ENCODE measurements at places on chromosomes 7 and 10. TPM values are rescaled to one million over a fixed set of nuclear protein-coding genes. Genes with fewer than 3 reads are reported as not detected.

- no peak overlapping the region for H3K4me3 ChIP-seq
- no peaks in the 10 kb centered on the region for H3K4me1 ChIP-seq
- no peaks in the 10 kb centered on the region for H3K27me3 ChIP-seq
- DNase-seq = no peak
Observed at GRCh38 chr7:115933471-115933870, 97.1 kb downstream of the TFEC start.

DNA sequence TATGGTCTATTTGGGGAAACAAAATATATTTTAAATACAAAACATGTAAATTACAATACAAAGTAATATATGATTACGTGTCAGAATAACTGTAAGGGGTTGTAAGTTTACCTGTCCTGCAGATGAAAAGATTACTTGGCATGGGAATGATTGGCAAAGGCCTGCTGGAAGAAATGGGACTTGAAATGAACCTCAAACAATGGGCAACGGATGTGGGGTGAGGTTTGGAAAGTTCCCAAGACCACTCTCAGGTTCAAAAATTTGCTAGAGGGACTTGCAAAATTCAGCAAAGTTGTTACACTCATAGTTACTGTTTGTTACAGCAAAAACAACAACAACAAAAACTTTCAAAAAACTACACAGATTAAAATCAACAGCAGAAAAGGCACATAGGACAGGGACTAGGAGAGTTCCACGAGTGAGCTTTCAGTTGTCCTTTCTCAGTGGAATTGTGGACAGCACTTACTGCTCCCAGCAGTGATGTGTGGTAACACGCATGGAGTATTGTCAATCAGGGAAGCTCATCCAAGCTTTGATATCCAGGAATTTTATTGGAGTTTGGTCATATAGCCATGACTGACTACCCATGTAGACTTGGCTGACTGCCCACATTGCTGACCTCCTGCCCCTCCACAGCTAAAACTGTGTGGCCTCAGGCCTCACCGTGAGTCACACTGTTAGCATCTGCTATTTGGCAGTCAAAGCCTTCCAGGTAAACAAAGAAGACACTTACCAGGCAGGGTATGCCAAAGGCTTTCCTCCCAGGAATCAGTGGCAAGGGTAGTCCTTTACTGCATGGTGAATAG lies 43.8 kb downstream of the EXOC6 start:
- H3K27me3 ChIP-seq = no peaks in the 10 kb centered on the region
- H3K36me3 ChIP-seq = peaks cover 7% of the 10 kb centered on the region

GRCh38 chr7:105917659-105918058 lies 41.3 kb upstream of the ATXN7L1 start:
- no peak overlapping the region for H3K4me3 ChIP-seq
- H3K36me3 ChIP-seq = no peaks in the 10 kb centered on the region
- H3K27me3 ChIP-seq = no peaks in the 10 kb centered on the region
- no peaks in the 10 kb centered on the region for H3K4me1 ChIP-seq
- no peak overlapping the region for H3K27ac ChIP-seq

GRCh38 chr7:1715671-1716074 lies 45.6 kb downstream of the ELFN1 start:
- peaks cover 8% of the 10 kb centered on the region for H3K36me3 ChIP-seq
- peaks cover 89% of the 10 kb centered on the region for H3K27me3 ChIP-seq
- no peak overlapping the region for H3K27ac ChIP-seq
- no peak for DNase-seq
- H3K4me1 ChIP-seq = peaks cover 22% of the 10 kb centered on the region
- H3K4me3 ChIP-seq = no peak overlapping the region

DNA sequence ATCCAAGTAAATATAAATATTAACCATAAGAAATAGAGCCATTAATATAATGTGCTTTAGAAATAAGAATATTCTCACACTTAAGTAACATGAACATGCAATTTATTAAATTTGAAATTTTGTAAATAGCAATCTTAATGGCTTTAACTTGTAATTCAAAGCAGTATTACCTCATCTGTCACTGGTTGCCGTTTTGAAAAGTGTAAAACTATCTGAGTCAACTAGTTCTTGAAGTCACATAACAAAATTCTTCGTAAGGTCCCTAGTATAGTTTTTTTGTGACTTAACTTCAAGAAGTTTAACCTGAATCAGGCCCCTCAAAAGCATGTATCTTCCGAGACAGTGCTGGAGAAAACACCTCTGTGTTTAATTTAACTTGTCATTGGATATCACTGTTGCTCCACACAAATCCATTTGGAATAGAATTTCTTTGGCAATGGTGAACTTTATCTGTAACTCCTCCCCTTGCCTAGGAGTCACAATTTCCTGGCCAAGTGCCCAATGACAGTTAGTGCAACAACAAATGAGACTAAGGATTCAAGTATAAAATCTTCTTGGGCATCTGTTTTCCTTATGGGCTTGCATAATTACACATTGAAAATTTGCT lies 47.1 kb downstream of the NT5C2 start:
- H3K27ac ChIP-seq = no peak overlapping the region
- no peak overlapping the region for H3K4me3 ChIP-seq
- H3K27me3 ChIP-seq = no peaks in the 10 kb centered on the region
- peak; percentile 37 for DNase-seq
- H3K4me1 ChIP-seq = peaks cover 17% of the 10 kb centered on the region
- H3K36me3 ChIP-seq = peaks cover 28% of the 10 kb centered on the region

DNA sequence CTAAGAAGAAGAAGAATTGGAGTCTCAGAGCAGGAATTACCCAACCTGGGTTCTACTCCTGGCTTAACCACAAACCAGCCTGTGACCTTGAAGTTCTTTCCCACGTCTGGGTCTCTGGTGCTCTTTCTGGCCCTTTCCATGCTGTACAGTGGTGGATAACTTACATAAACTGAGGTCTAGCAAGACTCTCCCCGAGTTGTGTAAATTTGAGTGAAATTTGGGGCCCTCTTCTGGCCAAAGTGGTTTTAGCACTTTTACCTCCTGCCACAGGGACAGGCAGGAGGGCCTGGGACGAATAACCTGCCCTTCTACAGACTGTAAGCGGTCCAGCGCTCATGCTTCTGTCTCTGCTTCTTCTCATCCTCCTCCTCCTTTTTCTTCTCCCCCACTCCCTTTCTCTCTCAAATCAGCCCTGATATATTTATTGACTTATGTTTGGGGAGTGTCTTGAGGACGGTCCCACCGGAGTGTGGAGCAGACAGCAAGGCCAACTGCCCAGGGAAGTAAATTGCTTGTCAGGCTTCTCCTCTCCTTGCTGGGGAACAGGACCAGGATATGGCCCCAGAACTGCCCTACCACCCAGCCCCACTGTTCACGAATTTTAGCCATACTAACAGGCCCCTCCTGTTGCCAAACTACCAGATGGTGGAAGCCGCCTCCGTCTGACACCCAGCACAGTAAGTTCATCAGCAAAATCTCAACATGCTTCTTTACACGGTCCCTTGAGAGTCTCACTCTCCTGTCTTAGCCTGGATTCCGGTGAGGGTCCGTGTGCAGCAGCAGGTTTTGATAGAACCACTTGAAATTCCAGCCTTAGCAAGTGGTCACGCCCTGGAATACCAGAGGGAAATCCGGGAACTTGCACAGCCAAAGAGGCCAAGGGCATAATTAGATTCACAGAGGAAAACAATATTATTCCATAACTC lies 4.0 kb upstream of the SH3PXD2A start:
- no peak overlapping the region for H3K27ac ChIP-seq
- H3K4me1 ChIP-seq = peaks cover 3% of the 10 kb centered on the region
- H3K4me3 ChIP-seq = no peak overlapping the region
- DNase-seq = peak; percentile 58

DNA sequence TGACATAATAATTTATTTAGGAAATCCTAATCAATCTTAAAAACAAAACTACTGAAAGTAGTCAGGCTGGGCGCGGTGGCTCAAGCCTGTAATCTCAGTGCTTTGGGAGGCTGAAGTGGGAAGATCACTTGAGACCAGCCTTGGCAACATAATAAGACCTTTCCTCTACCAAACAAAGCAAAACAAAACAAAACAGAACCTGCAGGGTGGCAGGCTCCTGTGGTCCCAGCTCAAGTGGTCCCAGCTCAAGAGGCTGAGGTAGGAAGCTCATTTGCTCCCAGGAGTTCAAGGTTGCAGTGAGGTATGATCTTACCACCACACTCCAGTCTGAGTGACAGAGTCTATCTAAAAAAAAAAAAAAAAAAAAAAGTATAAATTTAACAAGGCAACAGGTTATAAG lies 748.0 kb downstream of the CNTNAP2 start:
- no peak for DNase-seq
- H3K27ac ChIP-seq = no peak overlapping the region
- no peak overlapping the region for H3K4me3 ChIP-seq
- H3K4me1 ChIP-seq = no peaks in the 10 kb centered on the region
- H3K27me3 ChIP-seq = no peaks in the 10 kb centered on the region
- no peaks in the 10 kb centered on the region for H3K36me3 ChIP-seq

GRCh38 chr7:123754271-123754871 lies 5.6 kb upstream of the WASL start:
- no peaks in the 10 kb centered on the region for H3K27me3 ChIP-seq
- H3K4me1 ChIP-seq = peaks cover 48% of the 10 kb centered on the region
- peak overlapping the region; percentile 25 for H3K27ac ChIP-seq
- no peak overlapping the region for H3K4me3 ChIP-seq

- no peaks in the 10 kb centered on the region for H3K27me3 ChIP-seq
- H3K27ac ChIP-seq = no peak overlapping the region
- no peaks in the 10 kb centered on the region for H3K36me3 ChIP-seq
- no peak overlapping the region for H3K4me3 ChIP-seq
- DNase-seq = no peak
Observed at GRCh38 chr7:148091882-148092281, 498.7 kb upstream of the C7orf33 start.

DNA sequence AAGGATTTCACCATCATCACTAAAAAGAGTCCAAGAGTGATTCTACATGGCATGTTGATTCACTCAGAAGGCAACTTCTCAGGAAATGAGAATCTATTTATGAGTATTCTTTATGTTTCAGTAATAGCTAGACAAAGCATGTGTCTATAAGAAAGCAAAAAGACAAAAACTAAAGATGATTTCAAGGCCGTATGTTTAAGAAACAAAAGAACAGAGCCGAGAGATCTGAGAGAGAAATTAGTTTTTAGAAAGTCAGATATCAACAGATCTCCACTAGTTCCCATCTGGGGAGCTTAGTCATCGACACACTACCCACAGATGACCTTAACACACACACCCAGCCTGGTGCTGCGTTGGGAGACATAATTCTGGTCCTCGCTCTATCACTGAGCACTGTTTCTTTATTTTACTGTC lies 21.0 kb downstream of the PIP4K2A start:
- peaks cover 23% of the 10 kb centered on the region for H3K4me1 ChIP-seq
- H3K36me3 ChIP-seq = no peaks in the 10 kb centered on the region
- H3K27me3 ChIP-seq = no peaks in the 10 kb centered on the region
- DNase-seq = no peak
- H3K4me3 ChIP-seq = no peak overlapping the region

GRCh38 chr7:28276298-28276697 lies 95.7 kb upstream of the JAZF1 start:
- no peak for DNase-seq
- no peaks in the 10 kb centered on the region for H3K27me3 ChIP-seq

DNA sequence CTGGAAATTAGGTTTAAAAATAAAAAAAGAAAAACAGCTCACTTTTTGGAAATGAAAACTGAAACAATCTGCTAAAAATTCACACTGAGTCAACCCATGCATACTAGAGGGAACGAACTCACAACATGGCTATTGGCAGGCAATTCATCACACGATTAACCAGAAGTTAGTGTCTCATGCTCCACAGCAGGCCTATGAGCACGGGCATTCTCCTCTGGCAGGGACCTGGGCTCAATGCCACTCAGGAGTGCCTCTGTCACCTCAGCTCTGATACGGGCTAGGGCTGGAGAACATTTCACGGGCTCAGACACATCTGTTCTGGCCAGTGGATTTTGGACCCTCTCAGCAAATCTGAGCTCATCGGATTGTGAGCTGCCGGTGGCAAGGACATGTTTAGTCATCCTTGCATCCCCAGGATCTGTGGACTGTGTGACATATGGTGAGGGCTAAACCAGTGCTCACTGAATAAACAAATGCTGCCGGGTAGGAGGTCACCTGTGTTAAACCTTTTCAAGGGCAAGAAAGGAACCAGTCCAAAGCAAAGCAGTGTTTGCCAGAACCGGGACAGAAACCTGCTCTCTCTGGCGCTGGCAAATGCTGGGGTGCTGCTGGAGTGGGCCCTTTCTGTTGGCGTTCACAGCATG lies 40.1 kb downstream of the POLR3A start:
- peaks cover 55% of the 10 kb centered on the region for H3K36me3 ChIP-seq
- DNase-seq = no peak
- no peak overlapping the region for H3K4me3 ChIP-seq

- H3K27me3 ChIP-seq = no peaks in the 10 kb centered on the region
- DNase-seq = no peak
- no peak overlapping the region for H3K27ac ChIP-seq
- no peaks in the 10 kb centered on the region for H3K36me3 ChIP-seq
- no peaks in the 10 kb centered on the region for H3K4me1 ChIP-seq
Observed at GRCh38 chr10:36455526-36456133, 669.8 kb upstream of the ANKRD30A start.

DNA sequence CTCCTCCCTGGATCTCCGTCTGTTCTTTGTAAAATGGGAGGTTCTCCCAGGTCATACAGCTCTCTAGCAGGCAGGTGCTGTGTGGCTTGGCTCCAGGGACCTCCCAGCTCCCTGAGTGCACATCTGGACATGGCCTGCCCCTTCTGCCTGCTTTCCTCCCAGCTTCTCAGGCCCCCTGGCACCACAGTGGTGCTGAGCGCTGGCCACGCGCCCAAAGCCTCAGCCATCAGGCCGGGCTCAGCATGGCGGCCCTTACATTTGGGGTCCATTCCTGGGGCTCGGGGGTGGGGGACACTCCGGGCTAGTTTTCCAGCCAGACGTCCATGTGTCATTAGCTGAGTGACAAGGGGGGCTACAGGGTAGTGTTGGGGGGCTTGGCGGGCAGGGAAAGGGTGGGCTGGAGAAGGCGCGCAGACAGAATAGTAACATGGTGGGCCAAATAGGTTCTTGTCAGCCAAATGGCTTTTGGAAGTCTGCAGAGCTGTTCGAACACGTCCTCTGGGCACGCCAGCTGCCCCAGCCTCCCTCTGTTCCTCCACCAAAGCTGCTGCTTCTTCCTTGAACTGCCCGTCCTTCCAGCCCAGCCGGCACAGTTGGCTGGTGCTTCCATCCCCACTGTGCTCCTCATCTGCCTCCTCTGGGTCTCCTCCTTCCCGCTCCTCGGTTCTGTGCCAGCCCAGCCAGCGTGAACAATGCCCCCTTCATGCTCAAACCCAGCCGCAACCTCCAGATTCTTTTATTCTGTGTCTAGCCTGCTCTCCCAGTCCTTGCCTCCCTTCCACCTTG lies 65.9 kb downstream of the GOLGA7B start:
- H3K4me3 ChIP-seq = no peak overlapping the region
- H3K4me1 ChIP-seq = peaks cover 10% of the 10 kb centered on the region
- no peak for DNase-seq
- peaks cover 57% of the 10 kb centered on the region for H3K27me3 ChIP-seq
- no peak overlapping the region for H3K27ac ChIP-seq

GRCh38 chr10:110647136-110647430 lies 2.9 kb downstream of the RBM20 start:
- H3K4me1 ChIP-seq = no peaks in the 10 kb centered on the region
- peaks cover 17% of the 10 kb centered on the region for H3K27me3 ChIP-seq
- H3K27ac ChIP-seq = no peak overlapping the region
- H3K36me3 ChIP-seq = no peaks in the 10 kb centered on the region

- no peaks in the 10 kb centered on the region for H3K27me3 ChIP-seq
- DNase-seq = no peak
- H3K36me3 ChIP-seq = peaks cover 9% of the 10 kb centered on the region
- H3K4me1 ChIP-seq = peaks cover 43% of the 10 kb centered on the region
- H3K27ac ChIP-seq = no peak overlapping the region
Observed at GRCh38 chr7:35019801-35020200, 17.5 kb downstream of the DPY19L1 start.

ERVW-1 gene
- not detected for total RNA-seq

DAGLB gene
- 38.1 TPM for total RNA-seq

FAM24B gene
- 6.3 TPM for total RNA-seq

KAZALD1 gene
- 1.7 TPM for total RNA-seq

COL28A1 gene
- total RNA-seq = 3.2 TPM

HMX3 gene
- not detected for total RNA-seq

HGF gene
- total RNA-seq = not detected
